ENCODE measurements at places on chromosomes 6 and 20. TPM values are rescaled to one million over a fixed set of nuclear protein-coding genes. Genes with fewer than 3 reads are reported as not detected.

DNA sequence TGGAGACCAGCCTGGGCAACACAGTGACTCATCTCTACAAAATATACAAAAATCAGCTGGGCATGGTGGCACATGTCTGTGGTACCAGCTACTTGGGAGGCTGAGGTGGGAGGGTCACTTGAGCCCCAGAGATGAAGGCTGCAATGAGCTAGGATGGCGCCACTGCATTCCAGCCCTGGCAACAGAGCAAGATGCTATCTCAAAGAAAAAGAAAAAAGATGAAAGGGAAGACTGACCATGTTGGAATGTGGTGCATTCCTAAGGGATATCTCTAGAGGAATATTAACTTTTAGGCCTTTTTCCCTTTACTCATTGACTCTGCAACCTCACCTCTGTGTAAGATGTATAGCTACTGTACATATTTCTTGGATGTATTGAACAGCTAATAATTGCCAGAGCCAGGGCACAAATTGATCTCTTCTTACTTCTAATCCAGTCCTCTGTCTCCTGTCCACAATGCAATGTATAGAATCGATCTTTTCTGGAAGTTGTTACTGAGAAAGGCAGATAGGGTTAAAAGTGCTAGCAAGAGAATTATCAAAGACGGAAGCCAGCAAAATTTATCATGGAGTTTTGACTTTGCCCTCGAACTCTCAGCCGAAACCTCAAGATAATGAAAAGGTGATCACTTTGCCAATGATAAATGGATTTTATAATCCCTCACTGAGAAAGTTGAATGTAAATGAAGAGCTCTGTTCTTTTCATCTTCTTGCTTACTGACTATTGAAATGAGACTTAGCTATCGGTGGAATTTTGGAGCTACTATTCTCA lies 46.3 kb downstream of the GCNT2 start:
- peak; percentile 25 for DNase-seq

The CST2 gene
- not detected for total RNA-seq

DNA sequence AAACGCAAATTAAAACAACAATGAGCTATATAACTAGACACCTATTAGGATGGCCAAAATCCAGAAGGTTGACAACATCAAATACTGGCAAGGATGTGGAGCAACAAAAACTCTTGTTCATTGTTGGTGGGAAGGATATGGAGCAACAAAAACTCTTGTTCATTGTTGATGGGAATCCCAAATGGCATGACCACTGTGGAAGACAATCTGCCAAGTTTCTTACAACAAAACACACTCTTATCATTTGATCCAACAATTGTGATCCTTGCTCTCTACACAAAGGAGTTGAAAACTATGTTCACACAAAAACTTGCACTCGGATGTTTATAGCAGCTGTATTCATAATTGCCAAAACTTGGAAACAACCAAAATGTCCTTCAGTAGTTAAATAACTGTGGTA lies 61.8 kb upstream of the LAMA2 start:
- no peak for DNase-seq

The APOBEC2 gene
- total RNA-seq, result not detected

- peak; percentile 27 for DNase-seq
Measured at GRCh38 chr20:44651684-44652423, at the start of gene ADA. Gene ADA, minus strand, starts transcription at chr20:44651699. Its CDS starts 92 bp downstream, at chr20:44651607.

Data from HT1080 (cell line).